ENCODE measurements at places on chromosomes 5 and 9.

- no peak for DNase-seq
Measured at GRCh38 chr5:593511-593910, 18.6 kb upstream of the CEP72 start.

DNA sequence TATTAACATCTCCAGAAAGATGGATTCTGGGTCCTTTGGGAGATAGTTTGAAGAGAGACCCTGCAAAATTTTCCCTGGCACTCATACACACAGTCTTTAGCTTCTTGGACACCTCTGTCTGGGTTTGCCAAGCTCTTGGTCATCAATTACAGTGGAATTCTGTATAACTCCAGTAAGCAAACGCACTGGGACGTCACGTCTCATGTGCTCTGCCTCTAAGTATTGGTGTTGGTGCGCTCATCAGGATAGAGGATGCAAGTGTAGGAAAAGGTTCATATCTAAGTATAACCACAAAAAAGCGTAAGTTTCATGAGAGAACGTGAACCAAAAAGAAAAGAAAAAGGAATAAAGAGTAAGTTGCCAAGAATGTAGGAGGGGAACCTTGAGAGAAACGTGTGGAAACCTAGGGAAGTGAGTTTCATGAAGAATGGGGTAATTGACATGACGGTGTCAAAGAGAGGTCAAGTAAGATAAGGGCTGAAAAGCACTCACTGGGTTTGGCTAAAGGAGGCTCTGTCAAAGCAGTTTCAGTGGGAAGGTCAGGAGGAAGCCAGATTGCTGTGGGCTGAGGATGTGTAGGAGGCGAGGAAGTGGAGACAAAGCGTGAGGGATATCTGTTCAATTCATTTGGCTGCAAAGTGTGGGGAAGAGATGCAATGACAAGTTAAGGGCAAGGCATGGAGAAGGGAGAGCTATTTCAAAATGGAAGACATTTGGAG lies 92.7 kb downstream of the RAD23B start:
- DNase-seq = no peak

DNA sequence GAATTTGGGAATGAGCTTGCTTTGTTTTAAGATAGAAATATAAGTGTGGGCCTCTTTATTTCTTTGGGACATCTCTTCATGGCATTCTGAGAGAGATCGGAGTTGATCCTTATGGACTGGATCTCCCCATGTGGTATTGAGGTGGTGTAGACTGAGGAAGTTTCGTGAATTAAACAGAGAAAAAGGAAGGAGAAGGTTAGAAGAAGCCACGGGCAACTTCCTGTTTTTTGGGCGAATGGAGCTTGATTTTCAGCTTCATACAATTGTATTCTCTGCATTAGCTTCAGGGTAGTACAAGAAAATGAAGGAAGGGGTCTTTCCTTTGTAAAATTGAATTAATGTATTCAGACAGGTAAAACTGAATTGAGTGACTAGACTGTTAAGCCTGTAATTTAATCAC lies 70.5 kb upstream of the HMHB1 start:
- DNase-seq = no peak

DNA sequence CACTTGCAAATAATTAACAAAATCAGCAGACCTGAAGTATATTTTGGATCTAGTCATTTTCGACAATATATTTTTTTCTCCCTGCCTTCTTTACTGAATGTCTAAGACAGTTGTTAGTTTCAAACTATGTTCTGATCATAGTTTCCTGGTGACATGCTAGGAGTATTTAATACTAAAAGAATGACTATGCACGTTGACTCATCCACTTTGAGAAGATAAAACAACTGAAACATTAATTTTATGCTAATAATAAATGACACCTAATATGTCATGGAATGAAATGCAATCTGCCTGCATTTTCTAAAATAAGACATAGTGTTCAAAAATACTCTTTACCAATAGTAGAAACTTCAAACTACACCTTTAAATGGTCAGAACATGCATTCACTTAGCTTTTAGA lies 2123.7 kb upstream of the C9orf72 start:
- no peak for DNase-seq

GRCh38 chr5:137564398-137564961 lies 65.4 kb upstream of the SPOCK1 start:
- DNase-seq = no peak

DNA sequence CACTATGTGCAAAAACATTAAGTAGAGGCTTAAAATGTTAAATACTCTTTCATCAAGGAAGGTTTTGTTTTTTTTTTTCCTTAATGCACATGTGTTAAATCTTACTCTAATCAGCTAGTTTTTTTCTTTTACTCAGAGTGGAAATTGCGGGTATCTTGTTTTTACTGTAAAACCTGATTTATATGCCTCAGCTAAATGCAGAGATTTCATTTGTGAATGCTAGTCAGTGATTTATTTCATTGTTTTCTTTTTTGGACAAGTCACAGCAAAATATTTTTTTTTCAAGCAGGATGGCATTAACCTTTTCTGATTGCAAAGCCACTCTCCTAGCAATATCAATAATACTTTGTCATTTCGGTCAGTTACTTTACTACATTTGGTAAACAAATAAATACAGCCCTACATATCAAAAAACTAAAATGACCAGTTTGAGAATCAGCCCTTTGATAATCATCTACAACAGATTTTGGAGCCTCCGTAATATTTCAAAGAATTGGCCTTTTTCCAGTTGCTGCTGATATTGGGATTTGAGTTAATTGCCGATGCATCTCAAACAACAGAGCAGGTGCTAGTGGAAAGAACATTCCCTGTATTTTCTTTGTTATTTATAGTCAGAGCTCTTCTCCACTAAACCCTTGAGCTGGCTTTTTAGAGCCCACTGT lies 579.2 kb upstream of the ZNF608 start:
- DNase-seq = no peak

- DNase-seq = no peak
Measured at GRCh38 chr5:68464424-68464823, 248.9 kb downstream of the PIK3R1 start.
